ENCODE measurements at places on chromosomes 2 and 18.

DNA sequence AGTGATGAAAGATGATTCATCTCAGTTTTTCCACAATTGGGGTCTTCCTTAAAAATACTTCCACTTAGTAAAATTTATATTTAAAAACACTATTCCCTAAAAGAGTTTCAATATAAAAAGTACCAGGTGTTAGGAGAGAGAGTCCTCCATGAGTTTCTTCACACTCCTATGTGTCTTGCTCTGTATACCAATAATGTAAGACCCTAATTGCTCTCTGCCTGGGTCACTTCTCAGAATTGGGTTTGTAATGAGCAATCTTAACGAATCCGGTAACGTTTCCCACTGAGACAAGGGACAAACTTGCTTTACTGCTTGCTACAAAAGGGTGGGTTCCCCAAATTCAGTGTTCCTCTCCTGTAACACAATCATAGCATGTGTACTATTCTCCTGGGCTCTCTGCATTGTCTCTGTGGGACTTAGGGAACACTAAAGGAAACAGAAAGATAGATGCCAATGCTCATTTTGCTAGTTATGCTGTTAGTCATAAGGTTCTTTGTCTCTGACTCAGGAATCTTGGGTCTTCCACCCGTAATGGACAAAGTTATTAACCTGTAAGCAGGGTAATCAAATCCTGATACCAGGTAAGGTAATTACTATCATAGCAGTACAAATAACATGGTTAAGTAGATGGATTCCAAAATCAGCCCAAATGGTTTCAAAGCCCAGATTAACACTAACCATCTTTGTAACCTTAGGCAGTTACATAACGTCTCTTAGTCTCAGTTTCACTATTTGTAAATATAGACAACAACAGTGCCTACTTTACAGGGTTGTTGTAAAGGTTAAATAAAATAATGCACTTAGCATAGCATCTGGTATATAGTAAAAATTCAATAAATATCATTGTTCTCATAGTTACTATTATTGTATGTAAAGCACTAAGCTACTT is 46.3 kb downstream of the ITSN2 start:
- no peak for DNase-seq

- DNase-seq, result no peak
These were observed 30.1 kb downstream of the ITGA6 start for GRCh38 chr2:172457536-172457935.

DNA sequence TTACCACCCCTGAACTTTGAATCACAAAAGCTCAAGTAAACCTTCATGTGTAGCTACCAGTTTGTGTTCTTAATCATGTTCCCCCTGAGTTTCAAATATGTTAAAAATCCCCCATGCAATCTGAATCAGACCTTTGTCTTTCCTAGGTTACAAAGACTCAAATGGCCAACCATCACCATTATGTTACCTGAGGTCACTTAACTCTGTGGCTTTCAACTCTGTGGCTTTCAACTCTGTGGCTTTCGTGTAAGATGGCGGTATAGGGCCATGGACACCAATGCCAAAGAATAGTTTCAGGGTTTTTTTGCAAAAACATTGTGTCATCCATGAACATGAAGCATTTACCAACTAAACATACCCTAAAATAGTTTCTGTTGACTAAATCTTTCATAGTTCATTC is 6.7 kb downstream of the ERMN start:
- no peak for DNase-seq

GRCh38 chr2:156697906-156698305 is 261.7 kb downstream of the GPD2 start:
- DNase-seq, result no peak

DNA sequence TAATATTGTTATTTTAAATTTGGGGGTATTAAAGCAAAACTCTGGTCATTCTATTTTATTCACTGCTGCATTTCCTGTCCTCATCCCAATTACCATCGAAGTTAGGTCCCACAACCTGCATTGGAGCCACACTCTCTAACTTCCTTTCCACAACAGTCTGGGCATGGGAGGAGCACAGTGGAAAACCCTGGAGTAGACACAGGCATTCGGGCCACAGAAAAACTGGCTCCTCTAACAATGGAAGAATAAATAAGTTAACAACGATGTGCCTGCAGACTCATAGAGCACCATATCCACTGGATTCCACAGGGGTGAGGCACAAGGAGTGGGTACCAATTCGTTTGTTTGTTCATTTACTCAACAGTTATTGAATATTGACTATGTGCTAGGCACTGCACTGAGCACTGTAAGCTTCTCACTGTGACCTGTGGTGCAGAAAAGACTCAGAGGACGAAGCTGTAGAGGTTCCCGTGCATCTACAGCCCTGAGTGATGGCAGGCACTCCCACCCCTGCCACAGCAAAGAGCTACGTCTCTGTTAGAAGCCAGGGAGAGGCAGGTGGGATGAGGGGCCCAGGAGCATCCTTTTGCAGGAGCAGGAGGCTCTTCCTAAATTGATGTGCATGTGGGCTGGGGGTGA is 154.2 kb upstream of the PGAP1 start:
- DNase-seq, result no peak

Measured in DMS53 (cell line).